Vagina (tissue), 2 donors: ENCODE measurements at places on chromosomes 1 and 21. TPM values are rescaled to one million over a fixed set of nuclear protein-coding genes. Genes with fewer than 3 reads are reported as not detected.

GRCh38 chr1:151047591-151047924 lies at the start of gene C1orf56:
Gene C1orf56, plus strand, starts transcription at chr1:151047751. Its CDS starts 97 bp downstream, at chr1:151047848.
- DNase-seq: no peak

- no peak for DNase-seq
These were observed 75.6 kb downstream of the MTR start for GRCh38 chr1:236870721-236871120.

RIPPLY3 gene
- not detected for total RNA-seq

PADI4 gene
- total RNA-seq: 0.74 TPM
